Cerebellar nuclear complex (tissue), 1 donor: ENCODE measurements at places on chromosomes 5 and 9.

GRCh38 chr9:121071756-121072421 is 2.9 kb upstream of the CNTRL start:
- DNase-seq, result no peak

DNA sequence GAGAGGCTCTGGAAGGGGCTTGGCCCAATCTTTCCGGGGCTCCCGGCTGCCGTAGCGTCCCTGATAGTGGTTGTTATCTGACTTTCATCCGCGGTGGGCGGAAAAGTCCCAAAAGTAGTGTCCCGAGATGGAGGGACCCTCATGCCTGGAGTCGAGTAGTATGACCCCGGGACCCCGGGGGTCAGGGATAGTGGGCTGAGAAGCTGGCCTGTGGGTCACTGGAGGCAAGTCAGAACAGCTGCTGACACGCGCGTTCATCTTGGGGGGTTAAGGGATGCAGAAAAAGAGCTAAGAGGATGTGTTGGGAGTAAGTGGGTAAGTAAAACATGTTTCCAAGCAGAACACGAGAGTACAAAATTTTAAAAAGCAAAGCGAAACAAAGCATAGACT is 123.4 kb downstream of the TMEM161B start:
- no peak for DNase-seq

GRCh38 chr5:174315471-174315870 is 270.0 kb downstream of the NSG2 start:
- no peak for DNase-seq

- no peak for DNase-seq
Measured at GRCh38 chr5:1057485-1058082, 49.0 kb downstream of the NKD2 start.

DNA sequence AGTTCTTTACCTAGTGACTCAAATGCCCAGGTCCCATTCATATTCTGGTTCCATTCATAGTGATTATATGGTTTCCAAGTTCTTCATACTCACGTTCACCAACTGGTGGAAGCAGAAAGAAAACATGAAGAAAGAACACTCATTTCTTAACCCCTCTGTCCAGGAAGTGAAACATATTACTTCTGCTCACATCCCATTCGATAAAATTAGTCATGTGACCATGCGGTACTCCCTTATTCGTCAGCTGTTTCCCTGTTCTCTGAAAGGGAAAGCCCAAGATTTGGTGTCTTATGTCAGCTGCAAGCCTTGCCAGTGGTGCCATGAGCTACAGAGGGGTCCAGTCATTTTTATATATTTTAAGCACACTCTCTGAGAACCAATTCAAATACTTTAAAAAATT is 387.0 kb upstream of the DMAC1 start:
- no peak for DNase-seq
